ENCODE measurements at places on chromosomes 5 and 9.

DNA sequence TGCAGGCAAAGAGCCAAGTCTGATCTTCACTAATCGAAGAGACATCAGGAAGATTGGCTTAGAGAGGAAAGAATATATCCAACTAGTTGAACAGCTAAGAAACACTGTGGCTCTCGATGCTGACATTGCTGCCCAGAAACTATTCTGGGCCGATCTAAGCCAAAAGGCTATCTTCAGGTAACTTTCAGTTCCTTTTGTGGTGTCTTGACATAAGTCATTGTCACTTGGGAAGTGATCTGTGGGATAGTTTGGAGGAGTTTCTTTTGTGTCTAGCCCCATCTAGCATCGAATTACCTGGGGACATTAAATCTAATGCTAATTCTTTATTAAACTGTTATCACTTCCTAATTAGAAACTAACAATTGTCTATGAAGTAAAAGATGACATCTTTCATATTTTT lies 24.0 kb downstream of the VLDLR start:
- DNase-seq, result no peak

DNA sequence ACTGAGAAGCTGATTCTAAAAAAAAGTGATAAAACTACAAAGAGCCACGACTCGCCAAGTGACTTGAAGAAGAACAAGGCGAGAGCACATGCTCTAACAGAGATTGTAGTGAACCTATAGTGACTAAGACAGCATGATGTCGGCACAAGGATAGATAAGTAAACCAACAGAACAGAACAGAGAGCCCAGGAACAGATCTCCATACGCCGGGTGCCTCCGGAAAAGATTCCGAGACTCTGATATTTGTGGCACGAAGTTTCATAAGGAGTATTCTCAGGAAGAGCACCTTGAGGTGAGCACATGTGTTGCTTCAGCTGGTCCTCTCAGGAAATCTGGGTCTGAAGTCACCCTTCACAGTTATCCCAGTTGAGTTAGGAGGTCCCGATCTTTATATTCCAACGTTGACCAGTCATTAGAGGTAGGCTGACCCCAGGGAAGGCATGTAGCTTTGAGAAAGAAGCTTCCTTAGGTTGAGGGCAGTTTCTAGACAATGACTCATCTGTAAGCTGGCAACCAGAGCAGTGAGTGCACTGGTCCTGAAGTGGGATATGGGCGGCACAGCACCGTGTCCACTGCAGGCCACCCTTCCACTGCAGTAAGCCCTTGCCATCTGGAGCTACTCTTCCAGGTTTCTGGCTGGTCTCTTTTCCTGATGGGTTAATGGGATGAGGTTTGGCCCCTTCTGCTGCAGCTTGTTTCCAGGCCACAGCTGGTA lies 13.6 kb upstream of the CLK4 start:
- peak; percentile 23 for DNase-seq

- no peak for DNase-seq
These were observed 74.8 kb downstream of the MEF2C start for GRCh38 chr5:88808153-88808552.

- DNase-seq, result no peak
These were observed 23.0 kb downstream of the FNIP1 start for GRCh38 chr5:131773805-131774204.

DNA sequence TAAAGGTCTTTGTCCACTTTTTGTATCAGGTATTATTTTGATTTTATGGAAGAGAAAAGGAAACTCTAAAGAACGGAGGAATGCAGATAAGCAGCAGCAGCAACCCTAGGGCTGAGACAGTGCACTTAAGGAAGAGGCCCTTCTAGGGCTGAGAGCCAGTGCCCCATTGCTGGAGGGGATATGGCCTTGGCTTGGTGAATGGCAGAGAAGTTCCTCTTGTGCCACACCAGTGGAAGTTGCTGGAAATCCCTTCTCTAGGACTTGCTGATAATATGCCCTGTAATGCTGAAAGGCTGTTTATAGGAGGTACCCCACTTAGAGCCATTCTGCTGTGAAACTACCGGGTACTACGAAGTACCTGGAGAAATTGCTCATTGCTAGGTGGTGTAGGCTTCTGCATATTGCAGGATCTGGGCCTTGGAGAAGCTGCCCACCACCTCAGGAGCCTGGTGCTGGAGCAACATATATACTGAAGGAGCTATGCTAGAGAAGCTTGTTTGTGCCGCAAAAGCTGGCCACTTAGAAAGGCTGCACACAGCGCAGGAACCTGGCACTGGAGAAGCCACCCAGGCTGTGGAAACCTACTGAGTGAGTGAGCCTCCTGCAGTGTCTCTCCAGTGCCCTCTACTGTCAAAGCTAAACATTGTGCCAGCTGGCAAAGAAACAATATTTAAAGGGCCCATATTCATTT lies 9.6 kb upstream of the UBTD2 start:
- peak; percentile 82 for DNase-seq

GRCh38 chr5:133945568-133945967 lies 22.9 kb downstream of the C5orf15 start:
- DNase-seq, result peak; percentile 64

GRCh38 chr9:93051680-93052089 lies 6.8 kb upstream of the SUSD3 start:
- DNase-seq, result peak; percentile 80

DNA sequence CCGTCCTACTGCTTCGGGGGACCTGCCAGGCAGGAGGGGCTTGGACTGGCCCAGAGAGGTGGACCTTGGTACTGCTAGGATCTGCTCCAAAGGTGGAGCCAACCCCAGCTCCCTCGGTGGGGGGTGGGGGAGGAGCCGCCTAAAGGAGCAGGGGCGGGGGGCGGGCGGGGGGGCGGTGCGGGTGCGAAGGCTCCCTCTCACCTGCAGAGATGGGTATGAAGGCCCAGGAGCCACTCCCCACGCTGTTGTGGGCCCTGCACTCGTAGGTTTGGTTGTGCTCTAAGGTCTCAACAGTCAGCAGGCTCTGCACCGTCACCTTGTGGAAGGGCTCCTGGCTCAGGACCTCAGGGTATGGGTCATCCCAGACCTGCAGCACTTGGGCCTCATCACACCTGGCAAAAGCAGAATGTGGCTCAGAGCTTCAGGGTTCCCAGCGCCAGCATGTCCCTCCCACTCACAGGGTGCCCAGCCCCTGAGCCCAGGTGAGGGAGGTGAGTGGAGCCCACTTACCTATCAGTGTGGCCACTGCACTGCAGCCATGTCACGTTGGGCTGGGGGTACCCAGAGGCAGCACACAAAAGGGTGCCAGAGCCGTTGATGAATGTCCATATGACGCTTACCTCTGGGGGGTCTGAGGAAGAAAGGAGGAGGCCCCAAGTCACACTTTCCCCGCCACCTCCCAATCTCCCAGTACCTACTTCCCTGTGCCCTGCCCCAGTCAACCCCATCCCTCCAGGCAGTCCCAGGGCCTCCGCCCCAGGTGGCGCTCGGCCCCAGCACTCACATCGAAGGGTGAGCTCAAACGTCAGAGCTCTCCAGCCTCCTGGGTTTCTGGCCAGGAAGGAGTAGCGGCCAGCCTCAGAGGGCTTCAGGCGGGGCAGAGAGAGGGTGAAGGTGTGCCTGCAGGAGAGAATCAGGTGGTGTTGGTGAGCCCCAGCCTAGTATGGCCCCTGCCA lies 16.4 kb downstream of the CSF1R start:
- no peak for DNase-seq

All from EH (cell line).